ENCODE measurements at places on chromosomes 11 and 22. TPM values are rescaled to one million over a fixed set of nuclear protein-coding genes. Genes with fewer than 3 reads are reported as not detected.

Gene TMEM191C
- polyA plus RNA-seq, result 1.2 TPM

Gene PRCP
- polyA plus RNA-seq, result 62.0 TPM

Gene SNU13
- polyA plus RNA-seq, result 288 TPM

DNA sequence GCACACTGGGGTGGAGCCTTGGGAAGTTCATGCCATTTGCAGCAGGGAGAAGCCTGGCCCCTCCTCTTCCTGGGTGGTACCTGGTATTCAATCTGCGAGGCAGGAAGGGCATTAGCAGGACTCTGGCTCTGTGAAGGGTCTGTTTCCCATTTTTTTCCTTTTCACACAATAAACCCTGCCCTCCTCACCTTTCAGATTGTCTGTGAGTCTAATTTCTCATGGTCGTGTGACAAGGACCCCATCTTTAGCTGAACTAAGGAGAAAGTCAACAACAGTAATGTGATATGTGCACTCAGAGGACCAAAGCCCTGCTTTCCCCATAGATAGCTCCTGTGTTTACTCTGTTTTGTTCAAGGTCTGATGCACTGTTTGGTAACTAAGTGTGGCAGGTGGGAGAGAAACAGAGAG is 26.6 kb upstream of the CASP4 start:
- DNase-seq, result no peak

DNA sequence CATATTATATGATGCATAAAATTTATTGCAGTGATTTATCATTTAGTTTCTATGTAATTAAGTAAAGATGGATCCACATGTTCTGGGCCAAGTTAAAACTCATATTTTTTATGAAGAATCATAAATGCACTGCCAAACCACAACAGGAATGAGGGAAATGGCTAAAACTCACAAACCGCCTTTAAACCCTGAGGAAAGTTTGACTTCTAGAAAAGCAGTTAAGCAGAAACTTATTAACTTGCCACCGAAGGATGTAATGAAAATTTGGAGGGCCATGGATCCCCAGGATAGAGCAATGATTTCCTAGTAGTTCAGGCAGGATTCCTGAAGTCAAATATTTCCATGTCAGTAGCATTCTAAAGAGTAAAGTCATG is 218.3 kb upstream of the CTSC start:
- peak; percentile 86 for DNase-seq

DNA sequence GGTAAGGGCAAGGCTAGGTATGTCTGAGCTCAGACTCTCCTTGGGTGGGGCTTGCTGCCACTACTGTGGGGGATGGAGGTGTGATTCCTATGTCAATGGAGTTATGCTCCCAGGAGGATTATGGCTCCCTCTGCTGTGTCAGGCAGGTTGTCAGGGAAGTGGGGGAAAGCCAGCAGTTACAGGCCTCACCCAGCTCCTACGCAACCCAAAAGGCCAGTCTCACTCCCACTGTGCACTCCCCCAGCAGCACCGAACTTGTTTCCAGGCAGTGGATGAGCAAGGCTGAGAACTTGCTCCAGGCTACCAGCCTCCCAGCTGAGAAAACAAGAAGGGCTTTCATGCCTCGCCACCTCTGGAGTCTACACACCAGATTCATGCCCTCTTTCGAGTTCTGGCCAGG is 18.2 kb downstream of the C11orf91 start:
- no peak for DNase-seq

DNA sequence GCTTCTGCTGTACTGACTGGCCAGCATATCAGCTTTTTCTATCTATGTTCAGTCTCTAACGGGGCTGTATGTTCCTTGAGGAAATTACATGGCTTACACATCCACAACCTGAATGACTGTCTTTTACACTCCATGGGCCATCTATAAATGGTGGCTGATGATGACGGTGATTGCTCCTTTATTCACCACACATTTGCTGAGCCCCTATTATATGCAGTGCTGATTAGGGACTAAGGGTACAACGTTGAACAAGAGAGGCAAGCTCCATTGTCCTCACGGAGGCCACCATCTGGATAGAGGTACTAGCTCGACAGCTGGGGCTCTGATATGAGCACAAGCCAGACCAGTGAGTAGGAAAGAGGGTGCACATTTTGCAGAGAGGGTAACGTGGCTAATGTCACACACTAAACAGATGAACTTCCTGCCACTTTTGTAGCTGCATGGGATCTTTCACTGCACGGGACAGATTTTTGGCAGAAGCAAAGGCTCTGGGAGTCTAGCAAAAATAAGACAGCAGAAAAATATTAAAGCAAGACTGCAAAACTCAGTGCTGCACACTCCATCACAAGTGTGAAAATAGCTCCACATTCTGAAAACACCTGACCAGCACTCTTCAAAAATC is 30.6 kb downstream of the DRD2 start:
- no peak for DNase-seq
